ENCODE measurements at places on chromosomes 2 and 18.

DNA sequence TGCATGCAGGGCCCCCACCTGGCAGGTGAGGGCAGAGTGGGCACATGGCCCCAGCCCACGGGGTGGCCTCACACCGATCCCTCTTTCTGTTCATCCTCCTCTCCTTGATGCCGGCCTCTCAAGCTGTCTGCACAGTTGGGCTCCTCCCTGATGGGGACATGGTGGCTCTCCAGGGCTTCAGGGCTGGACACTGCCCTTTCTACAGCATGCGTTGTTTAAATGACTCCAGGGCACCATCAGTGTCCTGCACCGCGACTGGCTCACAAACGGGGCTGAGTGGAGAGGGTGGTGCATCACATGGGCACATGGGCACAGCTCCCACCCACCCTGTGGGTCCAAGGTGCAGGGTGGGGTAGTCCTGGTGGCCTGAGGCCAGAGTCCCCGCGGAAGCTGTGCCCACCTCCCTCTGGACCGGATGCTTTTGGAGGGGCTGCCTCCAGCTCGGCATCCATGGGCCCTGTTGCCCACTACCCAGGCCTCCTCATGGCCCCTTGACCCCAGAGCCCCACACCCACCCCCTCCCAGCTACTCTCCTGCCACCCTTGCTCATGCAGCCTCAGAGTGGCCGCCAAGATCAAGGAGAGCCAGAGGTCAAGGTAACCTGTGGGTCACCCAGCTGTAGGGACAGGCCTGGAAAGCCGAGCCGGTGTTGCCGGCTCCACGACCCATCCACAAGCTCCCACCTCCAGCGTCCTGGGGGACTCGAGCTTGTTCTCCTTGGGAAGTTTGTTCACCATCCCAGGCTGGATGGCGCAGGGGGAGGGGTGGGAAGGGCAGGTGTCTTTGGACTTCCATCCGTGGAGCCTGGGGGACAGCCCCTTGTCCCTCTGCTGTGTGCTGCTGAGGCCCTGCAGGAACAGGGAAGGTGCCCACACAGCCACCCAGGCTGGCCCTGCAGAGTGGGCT, 12.3 kb upstream of the SNED1 start:
- no peak overlapping the region for H3K4me3 ChIP-seq
- H3K27me3 ChIP-seq = peaks cover 38% of the 10 kb centered on the region
- H3K4me1 ChIP-seq = no peaks in the 10 kb centered on the region
- DNase-seq = no peak

- no peak overlapping the region for H3K27ac ChIP-seq
- no peaks in the 10 kb centered on the region for H3K27me3 ChIP-seq
- peaks cover 3% of the 10 kb centered on the region for H3K36me3 ChIP-seq
- no peak for DNase-seq
- H3K4me1 ChIP-seq = no peaks in the 10 kb centered on the region
These were observed 260.7 kb upstream of the KLHL29 start for GRCh38 chr2:23124214-23124750.

GRCh38 chr2:120887741-120888231, 152.1 kb downstream of the GLI2 start:
- peak overlapping the region; percentile 24 for H3K4me3 ChIP-seq
- H3K36me3 ChIP-seq = no peaks in the 10 kb centered on the region
- H3K27me3 ChIP-seq = no peaks in the 10 kb centered on the region
- no peak for DNase-seq

DNA sequence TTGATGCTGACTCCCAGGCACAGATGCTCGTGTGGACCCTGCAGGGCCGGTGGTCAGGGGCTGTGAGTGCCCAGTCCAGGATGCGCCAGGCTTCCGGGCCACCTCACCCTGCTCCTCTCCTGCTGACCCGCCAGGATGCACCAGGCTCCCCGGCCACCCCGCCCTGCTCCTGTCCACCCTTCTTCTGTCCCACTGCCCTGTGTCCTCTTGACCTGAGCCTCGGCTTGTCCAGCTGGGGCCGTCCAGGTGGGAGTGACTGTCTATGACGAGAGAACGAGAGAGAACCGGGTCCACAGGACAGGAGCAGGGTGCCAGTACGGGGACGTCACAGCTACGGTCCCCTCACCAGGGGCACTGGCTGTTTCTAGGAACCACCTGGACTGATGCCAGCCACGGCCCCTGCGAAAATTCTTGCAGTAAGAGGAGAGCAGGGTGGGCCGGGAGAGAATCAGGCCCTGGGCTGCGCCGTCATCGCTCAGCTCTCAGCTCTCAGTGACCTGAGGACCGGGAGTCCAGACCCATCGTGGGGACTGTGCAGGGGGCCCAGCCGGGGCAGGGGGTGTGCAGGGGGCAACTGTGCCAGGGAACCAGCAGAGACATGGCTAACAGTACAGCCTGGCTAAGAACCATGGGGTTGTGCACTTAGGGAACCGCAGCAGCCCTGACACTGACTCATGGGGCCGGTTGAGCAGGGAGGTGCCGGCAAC, 12.9 kb upstream of the NFATC1 start:
- H3K27ac ChIP-seq = no peak overlapping the region
- no peak overlapping the region for H3K4me3 ChIP-seq
- peaks cover 10% of the 10 kb centered on the region for H3K4me1 ChIP-seq
- no peaks in the 10 kb centered on the region for H3K36me3 ChIP-seq
- DNase-seq = no peak

GRCh38 chr2:153495725-153496124, 17.2 kb upstream of the RPRM start:
- H3K4me3 ChIP-seq = no peak overlapping the region
- no peaks in the 10 kb centered on the region for H3K27me3 ChIP-seq
- no peak for DNase-seq
- H3K27ac ChIP-seq = no peak overlapping the region
- no peaks in the 10 kb centered on the region for H3K36me3 ChIP-seq

GRCh38 chr18:55405475-55405874, 182.5 kb downstream of the TCF4 start:
- H3K4me3 ChIP-seq = no peak overlapping the region
- H3K36me3 ChIP-seq = no peaks in the 10 kb centered on the region
- no peaks in the 10 kb centered on the region for H3K27me3 ChIP-seq
- H3K27ac ChIP-seq = peak overlapping the region; percentile 25
- peaks cover 76% of the 10 kb centered on the region for H3K4me1 ChIP-seq

DNA sequence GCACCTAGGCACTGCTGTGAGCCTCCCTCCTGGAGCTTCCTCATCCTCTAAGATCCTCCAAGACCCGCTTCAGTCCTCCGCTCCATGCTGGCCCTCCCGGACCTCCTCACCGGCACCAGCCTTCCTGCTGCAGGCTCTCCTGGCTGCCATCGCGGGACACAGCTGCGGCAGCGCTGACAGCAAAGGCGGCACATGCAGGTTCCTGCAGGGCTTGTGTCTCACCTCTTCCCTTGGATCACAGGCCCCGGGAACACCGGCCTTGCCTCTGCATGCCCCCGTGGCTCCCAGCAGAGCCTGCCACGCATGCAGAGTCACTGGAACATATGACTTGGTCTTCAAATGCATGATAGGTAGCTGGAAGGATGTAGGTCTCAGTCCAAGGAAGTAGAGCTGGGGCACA, 67.2 kb downstream of the PTGR3 start:
- no peak overlapping the region for H3K27ac ChIP-seq
- H3K27me3 ChIP-seq = peaks cover 3% of the 10 kb centered on the region
- H3K36me3 ChIP-seq = peaks cover 13% of the 10 kb centered on the region
- no peak overlapping the region for H3K4me3 ChIP-seq
- no peaks in the 10 kb centered on the region for H3K4me1 ChIP-seq
- no peak for DNase-seq

- H3K4me3 ChIP-seq = no peak overlapping the region
- H3K36me3 ChIP-seq = no peaks in the 10 kb centered on the region
- no peak for DNase-seq
- H3K27ac ChIP-seq = no peak overlapping the region
- no peaks in the 10 kb centered on the region for H3K4me1 ChIP-seq
These were observed 26.0 kb downstream of the ACADL start for GRCh38 chr2:210199186-210199765.

GRCh38 chr18:26804519-26804918, 61.0 kb downstream of the AQP4 start:
- H3K27me3 ChIP-seq = no peaks in the 10 kb centered on the region
- no peak overlapping the region for H3K4me3 ChIP-seq
- H3K4me1 ChIP-seq = peaks cover 23% of the 10 kb centered on the region
- H3K36me3 ChIP-seq = peaks cover 3% of the 10 kb centered on the region
- peak; percentile 10 for DNase-seq

DNA sequence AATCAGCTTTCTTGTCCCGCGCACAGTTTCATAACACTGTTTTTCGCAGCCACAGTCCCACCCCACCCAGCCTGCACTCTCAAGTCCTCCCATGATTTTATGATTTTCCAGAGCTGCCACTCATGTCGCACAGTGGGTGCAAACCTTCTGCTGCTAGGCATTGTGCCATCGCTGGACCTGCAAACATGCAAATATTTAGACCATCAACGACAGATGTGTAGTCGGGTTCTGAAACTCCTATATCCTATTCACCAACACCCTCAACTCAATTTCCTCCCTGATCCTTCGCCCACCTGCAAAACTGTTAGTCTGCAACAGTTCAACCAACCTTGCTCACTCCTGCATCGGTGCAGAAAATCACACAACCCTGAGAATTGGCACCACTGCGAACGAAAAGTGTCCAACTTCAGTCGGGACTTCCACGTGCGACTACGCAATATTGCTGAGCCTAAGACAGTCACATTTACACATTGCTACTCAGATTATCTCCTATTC, 871 bp upstream of the ALS2 start:
- H3K27me3 ChIP-seq = peaks cover 17% of the 10 kb centered on the region
- H3K36me3 ChIP-seq = no peaks in the 10 kb centered on the region
- DNase-seq = no peak
- H3K27ac ChIP-seq = peak overlapping the region; percentile 85
- H3K4me1 ChIP-seq = peaks cover 28% of the 10 kb centered on the region

DNA sequence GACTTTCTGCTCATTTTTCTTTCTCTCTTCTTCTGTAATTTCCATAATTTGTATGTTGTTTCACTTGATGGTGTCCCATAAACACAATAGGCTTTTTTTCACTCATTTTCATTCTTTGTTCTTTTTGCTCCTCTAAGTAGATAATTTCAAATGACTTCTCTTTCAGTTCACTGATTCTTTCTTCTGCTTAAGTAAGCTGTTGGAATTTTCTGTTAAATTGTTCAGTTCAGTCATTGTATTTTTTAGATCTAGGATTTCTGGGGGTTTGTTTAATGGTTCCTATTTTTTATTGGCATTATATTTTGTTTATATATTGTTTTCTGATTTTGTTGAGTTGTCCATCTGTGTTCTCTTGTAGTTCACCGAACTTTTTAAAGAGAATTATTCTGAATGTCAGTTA, 19.5 kb downstream of the SP140L start:
- H3K4me1 ChIP-seq = peaks cover 10% of the 10 kb centered on the region
- no peak overlapping the region for H3K27ac ChIP-seq
- peaks cover 6% of the 10 kb centered on the region for H3K36me3 ChIP-seq
- no peak overlapping the region for H3K4me3 ChIP-seq
- H3K27me3 ChIP-seq = no peaks in the 10 kb centered on the region

DNA sequence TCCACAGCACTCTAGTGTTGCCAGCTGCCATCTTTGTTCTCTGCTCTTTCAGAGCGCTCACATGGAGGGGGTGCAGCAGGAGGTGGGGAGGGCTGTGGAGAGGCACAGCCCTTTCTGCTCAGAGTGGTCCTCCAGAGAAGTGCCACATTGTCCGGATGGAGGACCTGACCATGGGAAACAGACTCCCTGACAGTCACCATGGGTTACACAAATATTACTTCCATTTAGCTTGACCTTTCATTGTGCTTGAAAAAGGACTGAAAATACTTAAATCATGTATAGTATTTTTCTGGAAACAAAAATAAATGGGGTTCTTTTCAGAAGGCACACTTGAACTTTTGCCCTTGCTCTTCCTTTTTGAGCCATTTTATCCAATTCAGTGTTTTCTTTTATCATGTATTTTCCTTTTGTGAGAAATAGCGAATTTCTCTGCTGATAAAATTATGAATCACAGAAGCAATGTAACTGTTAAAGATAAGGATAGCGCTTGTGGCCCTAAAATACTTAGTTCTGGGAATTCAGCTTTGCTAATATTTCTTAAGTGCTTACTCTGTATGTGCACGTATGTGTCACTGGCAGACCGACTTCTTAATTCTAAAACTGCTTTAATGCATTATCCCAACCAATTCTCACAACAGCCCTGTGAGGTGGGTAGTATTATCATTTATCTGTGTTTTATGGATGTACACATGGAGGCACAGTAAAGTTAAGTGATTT, 34.2 kb downstream of the SPATS2L start:
- no peak overlapping the region for H3K27ac ChIP-seq
- H3K27me3 ChIP-seq = no peaks in the 10 kb centered on the region
- no peak for DNase-seq

DNA sequence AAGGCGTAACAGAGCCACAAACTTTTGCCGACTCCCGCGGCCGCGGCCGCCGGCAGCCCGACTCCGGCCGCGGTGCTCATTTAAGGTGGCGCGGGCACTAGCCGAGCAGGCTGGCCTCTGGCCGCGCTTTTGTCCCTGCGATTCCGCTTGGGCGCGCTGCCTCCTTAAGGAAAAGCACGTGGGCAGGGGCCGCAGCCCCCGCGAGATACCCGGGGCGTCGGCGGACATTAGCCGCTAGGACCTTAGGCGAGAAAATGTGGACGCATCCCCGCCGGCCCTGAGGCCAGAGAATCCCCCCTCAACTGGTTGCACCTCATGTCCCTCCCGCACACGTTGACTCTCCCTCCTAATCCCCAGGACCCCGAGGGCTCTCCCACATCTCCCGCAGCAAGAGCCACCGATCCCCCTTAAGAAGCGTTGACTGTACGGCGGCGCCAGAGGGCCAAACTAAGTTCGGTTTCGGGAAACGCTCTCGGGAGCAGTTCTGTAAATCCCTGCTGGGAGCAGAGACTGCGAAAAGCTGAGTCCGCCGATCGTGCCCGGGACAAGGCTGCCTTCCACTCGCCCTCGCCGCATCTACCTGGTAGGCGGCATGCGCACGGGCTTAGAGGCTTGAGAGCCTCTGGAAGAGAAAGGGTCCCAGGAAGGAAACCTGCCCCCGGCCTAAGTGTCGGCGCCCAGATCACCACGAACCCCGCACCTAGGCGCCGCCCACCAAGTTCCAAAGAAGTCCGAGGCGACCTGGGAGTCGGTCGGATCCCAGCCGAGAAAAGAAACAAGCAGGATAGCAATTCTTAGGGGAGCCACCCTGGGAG, 1.8 kb upstream of the SATB2 start:
- peak; percentile 90 for DNase-seq
- peaks cover 30% of the 10 kb centered on the region for H3K4me1 ChIP-seq
- H3K27ac ChIP-seq = peak overlapping the region; percentile 90
- peaks cover 87% of the 10 kb centered on the region for H3K27me3 ChIP-seq
- no peaks in the 10 kb centered on the region for H3K36me3 ChIP-seq

- no peak for DNase-seq
- H3K27ac ChIP-seq = no peak overlapping the region
- H3K27me3 ChIP-seq = no peaks in the 10 kb centered on the region
- peaks cover 12% of the 10 kb centered on the region for H3K36me3 ChIP-seq
- no peaks in the 10 kb centered on the region for H3K4me1 ChIP-seq
These were observed 288.2 kb downstream of the IKZF2 start for GRCh38 chr2:212863185-212863588.

DNA sequence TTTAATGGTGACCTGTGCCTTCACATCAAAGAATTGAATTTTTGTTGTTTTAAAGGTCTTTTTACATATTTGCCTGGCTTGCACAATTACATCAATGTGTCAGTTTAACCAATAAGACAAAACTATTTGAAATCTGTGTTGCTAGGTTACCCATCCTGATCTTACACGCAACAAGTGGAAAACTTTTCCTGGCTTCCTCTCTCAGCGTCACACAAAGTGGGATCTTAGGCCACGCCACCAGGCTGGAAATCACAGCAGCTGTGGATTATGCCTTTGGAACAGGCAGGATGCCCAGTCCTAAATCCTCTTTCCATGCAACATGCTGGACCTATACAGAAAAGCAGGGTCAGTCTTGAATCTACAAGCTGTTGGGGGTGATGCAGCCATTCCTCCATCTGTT, 298.2 kb upstream of the HNRNPA3 start:
- H3K27ac ChIP-seq = no peak overlapping the region
- H3K27me3 ChIP-seq = no peaks in the 10 kb centered on the region
- H3K4me1 ChIP-seq = no peaks in the 10 kb centered on the region
- no peak for DNase-seq
- H3K36me3 ChIP-seq = no peaks in the 10 kb centered on the region

All from neural crest cell (in vitro differentiated cells).